ENCODE measurements at places on chromosomes 3 and 15.
A peak's percentile ranks its signal among the peaks of the same experiment; 100 is the strongest.

DNA sequence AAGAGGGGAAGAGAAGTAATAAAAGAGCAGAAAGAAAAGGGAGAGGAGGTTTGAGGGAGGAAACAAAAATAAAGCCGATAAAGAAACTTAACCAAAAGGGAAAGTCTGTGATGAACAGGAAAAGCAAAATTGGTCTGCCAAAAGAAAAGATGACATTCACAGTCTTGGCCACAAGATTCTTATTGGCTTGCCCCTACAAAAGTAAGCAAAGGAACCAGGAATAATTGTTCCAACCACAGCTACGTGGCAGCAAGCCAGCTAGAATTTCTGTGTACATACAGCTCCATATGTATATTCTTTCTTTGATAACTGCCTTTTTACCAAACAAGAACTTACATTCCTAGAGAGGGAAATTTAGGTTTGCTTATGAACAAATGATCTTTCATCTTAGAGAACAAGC is 79.6 kb downstream of the MLH1 start:
- DNase-seq: peak; percentile 32

- no peak for DNase-seq
Observed at GRCh38 chr3:189914799-189915198, 205.9 kb downstream of the P3H2 start.

- DNase-seq: no peak
Observed at GRCh38 chr3:127291611-127292010, 3.8 kb upstream of the PRR20G start.

DNA sequence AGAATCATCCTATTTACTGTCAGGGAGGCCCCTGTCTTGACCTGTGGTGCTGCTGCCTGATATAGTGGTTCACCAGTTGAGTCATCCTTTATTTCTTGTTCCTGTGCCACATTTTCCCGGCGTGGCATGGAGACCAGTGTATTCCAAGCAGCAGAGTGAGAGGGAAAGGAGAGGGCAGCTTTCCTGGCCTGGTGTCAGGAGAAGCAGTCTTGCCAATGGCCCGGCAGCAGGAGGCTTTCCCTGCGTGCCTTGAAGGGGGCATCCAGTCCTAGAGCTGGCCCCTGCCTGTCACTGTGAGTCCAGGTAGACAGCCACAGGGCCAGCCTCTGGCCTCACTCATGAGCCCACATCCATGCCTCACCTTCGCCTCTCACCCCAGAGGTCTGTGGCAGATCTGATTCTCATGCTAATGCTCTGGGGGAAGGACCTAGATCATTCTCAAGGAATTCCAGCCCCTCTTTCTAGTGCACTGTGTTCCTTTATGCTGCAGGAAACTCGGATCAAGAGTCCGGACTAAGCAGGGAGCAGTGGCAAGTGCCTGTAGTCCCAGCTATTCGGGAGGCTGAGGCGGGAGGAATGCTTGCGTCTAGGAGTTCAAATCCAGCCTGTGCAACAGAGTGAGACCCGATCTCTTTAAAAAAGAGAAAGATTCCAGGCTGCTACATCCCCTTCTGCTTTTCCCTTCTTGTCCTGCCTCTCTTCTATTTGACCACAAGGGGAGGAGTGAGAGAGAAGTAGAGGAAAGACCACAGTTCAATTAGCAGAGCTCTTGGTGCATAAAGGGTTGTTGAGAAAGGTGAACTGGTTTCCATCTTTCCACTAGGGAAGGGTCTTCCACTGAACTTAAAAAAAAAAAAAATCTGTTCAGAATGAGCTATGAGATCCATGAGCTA is 66.8 kb upstream of the HACD2 start:
- no peak for DNase-seq

GRCh38 chr15:23424111-23424904 is 22.7 kb downstream of the GOLGA6L2 start:
- DNase-seq: no peak

DNA sequence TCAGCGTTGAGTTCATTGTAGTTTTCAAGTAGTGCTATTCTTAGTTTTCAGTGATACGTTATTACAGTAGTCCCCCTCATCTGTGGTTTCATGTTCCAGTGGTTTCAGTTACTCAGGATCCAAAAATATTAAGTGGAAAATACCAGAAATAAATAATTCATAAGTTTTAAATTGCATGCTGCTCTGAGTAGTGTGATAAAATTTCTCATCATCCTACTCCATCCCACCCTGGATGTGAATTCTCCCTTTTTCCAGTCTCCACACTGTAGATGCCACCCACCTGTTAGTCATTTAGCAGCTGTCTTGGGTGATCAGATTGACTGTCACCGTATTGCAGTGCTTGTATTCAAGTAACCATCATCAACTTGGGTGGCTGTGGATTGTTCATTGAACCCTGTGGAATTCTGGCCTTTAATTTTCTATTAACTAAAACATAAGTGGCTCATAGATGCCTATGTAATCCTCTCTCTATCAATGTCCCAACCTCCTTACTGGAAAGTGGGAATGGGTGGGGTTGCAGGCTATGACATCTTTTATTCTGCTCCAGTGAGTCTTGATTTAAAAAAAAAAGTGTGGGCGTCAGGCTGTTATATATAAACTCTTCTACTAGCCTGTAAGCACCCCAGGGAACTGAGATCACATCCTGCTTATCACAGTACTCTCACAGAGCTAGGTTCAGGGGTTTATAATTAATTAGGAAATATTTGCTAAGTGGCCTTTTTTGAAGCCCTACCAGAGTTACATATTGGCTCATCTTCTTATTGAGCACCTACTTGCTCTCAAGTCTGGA is 97.5 kb downstream of the CFAP20DC start:
- no peak for DNase-seq

- no peak for DNase-seq
Observed at GRCh38 chr3:159208050-159208449, 406.2 kb downstream of the MFSD1 start.

GRCh38 chr15:100114100-100114499 is 227.7 kb downstream of the ADAMTS17 start:
- DNase-seq: peak; percentile 27

- no peak for DNase-seq
Observed at GRCh38 chr3:98180319-98180890, 13.9 kb downstream of the OR5H15 start.

- DNase-seq: no peak
Observed at GRCh38 chr3:37521429-37521828, 340.3 kb upstream of the CTDSPL start.

DNA sequence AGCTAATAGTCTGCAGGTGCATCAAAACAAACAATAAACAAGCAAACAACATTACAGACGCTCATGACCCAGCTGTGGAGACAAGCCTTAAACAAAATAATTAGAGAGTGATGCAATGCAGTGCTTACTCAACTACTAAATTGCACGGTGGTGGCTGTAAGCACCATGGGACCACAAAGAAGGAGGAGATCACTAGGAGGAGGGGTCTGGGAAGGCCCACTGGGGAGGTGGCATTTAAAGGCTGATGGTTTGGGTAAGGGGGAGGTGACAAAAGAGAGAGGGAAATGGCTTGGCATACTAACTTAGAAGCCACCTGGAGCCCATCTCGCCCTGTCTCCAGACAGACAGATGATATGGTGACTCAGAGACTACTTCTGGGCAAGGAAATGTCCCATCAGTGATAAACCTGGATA is 516.7 kb downstream of the FOXP1 start:
- DNase-seq: no peak

DNA sequence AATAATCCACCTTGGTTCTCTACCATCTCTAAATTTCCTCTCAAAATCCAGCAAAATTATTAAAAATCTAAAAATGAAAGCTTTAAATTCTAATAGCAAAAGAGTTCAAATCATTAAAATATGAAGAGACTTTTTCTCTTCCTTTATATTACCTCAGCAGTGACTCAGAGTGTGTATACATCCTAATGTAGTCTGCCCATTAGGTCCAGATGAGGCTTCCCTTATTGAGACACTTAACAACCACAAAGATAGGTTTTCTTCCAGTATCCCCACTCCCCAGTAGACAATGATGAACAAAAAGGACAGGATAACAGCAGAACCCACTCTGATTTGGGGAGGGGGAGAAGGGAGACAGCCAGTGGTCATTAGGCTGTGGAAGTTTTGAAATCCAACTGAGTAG is 61.5 kb upstream of the DCBLD2 start:
- no peak for DNase-seq

DNA sequence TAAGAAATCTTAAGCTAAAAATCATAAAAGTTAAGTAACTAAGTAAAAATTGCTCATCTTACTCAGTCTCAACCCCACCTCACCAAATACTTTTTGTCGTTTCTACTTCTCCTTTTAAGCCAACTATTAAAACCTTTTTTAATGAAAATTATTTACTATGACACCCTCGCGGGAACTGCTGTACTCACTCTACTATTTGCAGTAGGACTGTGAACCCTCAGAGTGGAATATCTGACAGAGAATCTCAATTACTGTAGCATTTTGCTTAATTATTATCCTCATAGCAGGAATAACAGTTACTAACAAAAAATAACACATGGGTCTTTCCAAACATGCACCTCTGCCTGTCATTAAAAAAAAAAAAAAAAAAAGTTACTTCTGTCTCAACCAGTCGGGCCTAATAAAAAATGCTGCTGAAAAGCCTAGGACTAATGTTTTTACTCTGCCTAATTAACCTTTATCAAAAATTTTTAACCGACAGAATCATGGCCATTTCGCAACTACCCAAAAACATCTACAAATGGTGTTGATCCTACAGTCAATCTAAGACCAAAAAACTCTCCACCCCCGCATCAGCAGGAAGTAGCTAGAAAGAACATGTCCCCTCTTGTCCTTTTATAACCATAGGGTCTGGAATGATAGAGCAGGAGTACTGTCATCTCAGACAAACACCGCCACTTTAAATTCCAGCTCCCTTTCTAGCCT is 10.2 kb downstream of the ALDH1L1 start:
- no peak for DNase-seq

DNA sequence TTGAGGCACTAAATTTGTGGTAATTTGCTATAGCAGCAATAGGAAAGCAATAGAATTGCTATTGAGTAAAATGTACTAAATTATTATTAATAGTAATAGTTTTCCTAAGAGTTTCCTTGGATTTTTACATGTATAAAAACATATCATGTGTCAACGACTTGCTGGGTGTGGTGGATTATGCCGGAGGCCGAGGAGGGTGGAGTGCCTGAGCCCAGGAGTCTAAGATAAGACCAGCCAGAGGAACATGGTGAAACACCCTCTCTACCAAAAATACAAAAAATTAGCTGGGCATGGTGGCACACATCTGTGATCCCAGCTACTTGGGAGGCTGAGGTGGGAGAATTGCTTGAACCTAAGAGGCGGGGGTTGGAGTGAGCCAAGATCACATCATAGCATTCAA is 749.9 kb downstream of the TBL1XR1 start:
- DNase-seq: no peak

GRCh38 chr3:66411474-66411873 is 89.3 kb downstream of the LRIG1 start:
- no peak for DNase-seq

DNA sequence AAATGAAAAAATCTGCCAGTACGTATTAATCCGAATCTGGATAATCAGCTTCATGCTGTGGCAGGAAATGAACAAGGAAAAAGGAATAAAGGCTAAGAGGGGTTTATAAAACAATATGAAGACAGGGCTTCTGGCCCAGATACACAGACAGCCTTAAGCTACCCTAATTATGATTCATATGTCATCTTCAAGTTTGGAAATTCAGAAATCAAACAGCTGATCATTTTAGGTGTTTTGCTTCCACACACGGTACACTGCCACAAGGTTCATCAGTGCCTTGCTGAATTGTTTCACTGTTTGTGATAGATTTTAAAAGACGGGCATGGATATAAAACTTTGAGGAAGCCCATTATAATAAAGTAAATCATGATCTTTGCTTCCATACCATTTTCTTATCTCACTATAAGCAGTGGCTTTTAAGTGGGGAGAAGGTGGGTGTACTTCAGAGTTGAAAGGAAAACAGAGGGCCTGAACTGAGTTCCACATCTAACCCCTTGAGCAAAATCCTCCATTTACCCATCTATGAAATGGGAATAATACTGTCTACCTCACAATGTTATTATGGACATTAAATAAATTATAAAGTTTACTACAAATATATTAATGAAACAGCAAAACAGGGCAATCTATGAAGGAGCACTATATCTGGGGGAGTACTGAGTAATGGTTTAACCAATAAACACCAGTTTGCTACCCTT is 15.7 kb downstream of the GTPBP8 start:
- DNase-seq: no peak

DNA sequence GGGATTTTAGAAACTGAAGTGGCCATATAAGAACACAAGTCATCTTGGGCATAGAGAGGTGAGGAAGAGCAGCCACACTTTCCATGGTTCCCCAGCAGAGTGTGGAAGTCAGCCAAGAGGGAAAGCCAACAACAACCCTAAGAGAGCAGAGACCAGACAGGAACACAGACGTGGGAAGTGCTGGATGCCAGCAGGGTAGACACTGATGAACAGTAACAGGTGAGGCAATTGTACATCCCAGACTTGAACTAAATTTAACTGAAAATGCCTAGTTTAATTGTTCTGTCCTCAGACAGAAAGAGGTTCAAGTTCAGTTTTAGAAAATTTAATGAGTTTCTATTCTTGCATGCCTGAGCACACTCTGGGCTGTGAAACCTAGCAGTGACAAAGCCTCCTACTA is 212.1 kb downstream of the ATP8B4 start:
- DNase-seq: no peak

- no peak for DNase-seq
Observed at GRCh38 chr3:50242381-50242770, 6.4 kb downstream of the GNAI2 start.

GRCh38 chr3:184211718-184212117 is 17.7 kb upstream of the VWA5B2 start:
- DNase-seq: no peak

- no peak for DNase-seq
Observed at GRCh38 chr3:171444001-171444690, 16.1 kb downstream of the TNIK start.

GRCh38 chr15:22243440-22244130 is 163.3 kb downstream of the OR4M2 start:
- DNase-seq: no peak

- no peak for DNase-seq
Observed at GRCh38 chr3:129614927-129615363, 8.5 kb upstream of the PLXND1 start.

GRCh38 chr3:184284696-184285095 is 8.9 kb downstream of the ECE2 start:
- DNase-seq: no peak

- no peak for DNase-seq
Observed at GRCh38 chr15:88225461-88225860, 31.1 kb downstream of the NTRK3 start.

DNA sequence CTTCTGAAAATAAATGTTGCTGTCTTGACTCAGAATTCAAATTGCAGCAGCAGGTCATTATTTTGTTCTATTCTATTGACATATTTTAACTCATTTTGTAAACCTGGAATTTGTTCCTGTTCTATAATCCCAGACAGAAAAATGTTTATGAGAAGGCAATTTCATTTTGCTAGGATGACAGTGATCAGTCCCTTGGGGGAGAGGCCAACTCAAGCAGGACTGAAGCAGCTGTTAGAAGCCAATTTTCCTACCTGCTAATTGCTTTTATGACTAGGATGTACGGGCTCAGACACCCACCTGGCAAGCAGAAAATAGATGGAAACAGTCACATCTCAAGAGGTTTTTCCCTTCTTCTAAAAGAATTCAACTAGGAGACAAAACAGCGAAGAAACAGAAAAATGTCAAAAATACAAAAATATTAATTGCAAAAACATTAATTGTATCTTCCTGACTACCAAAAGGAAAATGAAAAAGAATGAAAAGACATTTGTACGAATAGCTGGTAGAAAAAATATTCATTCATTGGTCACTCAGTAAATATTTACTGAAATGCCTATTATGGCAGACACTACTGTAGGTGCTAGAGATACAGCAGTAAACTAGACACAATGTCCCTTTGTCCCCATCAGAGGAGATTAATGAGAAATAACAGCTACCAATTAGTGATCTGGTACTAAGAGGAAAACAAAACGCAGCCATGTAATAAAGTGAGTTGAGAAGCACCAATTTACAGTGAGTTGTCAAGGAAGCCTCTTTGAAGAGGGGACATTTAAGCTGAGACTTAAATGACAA is 73.5 kb downstream of the PEAK1 start:
- DNase-seq: no peak

All from brain pericyte (primary cell).